ENCODE measurements at places on chromosomes 12 and 14.

DNA sequence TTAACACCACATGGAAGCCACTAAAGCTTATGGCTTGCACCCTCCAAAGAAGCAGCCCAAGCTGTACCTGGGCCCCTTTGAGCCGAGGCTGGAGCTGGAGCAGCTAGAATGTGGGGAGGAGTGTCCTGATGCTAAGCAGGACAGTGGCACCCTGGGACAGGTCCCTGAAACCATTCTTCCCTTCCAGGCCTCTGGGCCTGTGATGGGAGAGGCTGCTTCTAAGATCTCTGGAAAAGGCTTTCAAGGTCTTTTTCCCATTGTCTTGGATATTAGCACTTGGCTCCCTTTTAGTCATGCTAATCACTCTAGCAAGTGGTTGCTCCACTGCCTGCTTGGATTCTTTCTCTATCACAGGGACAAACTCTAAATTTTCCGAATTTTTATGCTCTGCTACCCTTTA, 40.9 kb downstream of the OSBPL8 start:
- no peak for DNase-seq

DNA sequence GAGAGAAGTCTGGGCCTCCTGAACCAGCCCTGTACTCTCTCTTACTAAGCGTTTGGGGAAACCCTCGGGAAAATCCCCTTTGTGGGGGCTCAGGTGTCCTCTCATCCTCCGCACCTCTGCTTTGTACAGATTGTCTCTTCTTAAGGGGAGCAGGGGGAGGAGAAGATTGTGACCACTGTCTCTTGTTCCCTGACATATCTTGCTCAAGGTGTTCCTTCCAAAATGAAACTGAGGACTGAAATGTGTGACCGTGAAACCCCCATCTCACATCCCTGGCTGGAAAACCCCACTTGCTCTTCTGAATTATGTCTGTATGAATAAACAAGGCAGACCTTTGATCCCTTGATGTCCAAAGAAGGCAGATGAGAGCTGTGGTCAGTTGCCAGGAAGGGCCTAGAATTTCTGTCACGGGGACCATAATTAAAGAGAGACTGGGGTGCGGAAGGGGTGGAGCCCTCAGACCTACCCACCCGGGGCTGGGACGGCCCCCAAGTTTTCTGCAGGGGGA, 369.8 kb downstream of the AACS start:
- no peak for DNase-seq

DNA sequence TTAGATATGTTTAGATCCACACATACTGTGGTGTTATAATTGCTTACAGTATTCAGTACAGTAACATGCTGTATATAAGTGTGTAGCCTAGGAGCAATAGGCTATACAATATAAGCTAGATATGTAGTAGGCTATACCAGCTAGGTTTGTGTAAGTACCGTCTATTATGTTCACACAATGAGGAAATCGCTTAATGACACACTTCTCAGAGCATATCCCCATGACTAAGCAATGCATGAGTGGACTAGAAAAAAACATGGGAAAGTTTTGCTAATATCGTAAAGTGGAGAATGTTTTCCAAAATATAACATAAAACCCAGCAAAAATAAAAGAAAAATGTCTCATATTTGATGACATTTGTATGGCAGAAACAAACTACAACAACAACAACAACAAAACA, 27.3 kb downstream of the AKAP3 start:
- no peak for DNase-seq

GRCh38 chr12:65016881-65017650, 104.0 kb downstream of the WIF1 start:
- no peak for DNase-seq

GRCh38 chr12:28040246-28040645, 67.7 kb upstream of the PTHLH start:
- DNase-seq = no peak

- DNase-seq = no peak
Observed at GRCh38 chr14:98593361-98593761, 678.6 kb downstream of the BCL11B start.

DNA sequence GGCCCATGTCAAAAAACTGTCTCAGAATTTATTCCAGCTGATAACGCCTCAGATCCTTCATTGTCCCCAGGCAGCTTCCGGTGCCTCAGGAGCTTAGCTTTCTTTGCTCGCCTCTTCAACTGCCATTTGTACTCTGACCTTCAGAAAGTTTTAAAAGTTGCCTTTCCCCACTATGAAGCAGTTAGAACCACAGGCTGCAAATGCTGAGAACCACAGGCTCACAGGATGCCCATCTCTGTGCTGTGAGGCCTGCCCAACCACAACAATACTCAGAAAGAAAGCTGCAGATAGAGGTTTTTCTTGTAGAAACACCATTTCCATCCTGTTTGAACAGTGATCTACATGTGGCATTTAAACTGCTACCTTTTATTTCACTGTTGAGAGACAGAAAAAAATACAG, 131.1 kb downstream of the PRKCH start:
- no peak for DNase-seq

DNA sequence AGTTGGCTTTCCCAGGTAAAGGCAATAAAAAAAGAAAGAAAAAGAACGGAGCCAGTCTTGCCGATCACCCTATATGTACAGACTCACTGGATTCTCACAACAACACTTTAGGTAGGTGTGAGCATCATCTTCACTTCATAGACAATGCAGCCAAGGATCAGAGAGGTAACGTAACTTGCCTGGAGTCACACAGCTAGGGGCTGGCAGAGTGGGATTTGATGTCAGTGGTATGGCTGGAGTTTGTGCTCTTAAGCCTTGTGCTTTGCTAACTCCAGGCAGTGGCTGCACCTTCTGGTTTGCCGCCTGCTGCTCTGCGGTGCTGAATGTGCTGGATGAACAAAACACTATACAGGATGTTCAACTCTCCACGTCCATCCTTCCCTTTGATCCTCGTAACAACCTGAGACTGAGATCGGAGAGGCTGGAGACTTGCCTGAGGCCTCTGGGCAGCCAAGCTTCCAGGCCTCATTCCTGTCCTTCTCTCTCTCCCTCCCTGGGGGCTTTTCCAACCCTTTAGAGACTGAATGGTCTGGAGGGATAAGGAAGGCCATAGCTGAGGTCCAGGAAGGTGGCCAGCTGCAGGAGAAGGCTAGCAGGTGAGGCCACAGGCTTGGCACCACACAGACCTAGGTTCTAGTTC, 8.1 kb downstream of the ISM2 start:
- DNase-seq = no peak
